ENCODE measurements at places on chromosomes 4 and X.

- no peak for DNase-seq
These were observed 2.5 kb downstream of the GABRQ start for GRCh38 chrX:152640034-152640818.

DNA sequence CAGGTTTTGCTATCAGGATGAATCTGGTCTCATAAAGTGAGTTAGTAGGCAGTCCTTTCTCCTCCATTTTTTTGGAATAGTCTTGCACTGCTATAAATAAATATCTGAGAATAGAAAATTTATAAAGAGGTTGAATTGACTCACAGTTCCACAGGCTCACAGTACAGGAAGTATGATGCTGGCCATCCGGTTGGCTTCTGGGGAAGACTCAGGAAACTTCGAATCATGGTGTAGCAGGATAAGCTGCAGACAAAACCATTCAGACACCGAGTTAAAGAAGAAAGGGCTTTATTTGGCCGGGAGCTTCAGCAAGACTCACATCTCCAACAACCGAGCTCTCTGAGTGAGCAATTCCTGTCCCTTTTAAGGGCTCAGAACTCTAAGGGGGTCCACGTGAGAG lies 348.2 kb downstream of the KCTD8 start:
- no peak for DNase-seq

GRCh38 chr4:71360844-71361243 lies 22.0 kb downstream of the SLC4A4 start:
- no peak for DNase-seq

DNA sequence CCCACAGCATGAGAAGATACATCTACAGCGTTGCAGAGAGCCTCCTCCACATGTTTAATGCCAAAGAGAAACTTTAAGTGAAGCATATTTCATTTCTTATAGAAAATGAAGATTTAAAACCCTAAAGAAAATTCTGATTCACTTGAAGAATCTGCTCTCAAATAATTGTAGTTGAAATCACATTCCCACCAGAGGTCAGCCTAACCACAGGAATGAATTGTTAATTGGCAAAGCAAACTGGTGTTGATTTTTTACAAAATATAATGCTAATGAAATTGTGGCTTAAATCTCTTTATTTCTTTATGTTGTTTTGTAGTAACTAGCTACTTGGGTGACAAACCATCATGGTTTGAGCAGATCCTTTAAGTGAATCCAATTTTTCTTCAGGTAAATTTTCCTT lies 31.1 kb upstream of the WDR17 start:
- no peak for DNase-seq

- no peak for DNase-seq
These were observed 4.6 kb downstream of the PALLD start for GRCh38 chr4:168501407-168501806.

DNA sequence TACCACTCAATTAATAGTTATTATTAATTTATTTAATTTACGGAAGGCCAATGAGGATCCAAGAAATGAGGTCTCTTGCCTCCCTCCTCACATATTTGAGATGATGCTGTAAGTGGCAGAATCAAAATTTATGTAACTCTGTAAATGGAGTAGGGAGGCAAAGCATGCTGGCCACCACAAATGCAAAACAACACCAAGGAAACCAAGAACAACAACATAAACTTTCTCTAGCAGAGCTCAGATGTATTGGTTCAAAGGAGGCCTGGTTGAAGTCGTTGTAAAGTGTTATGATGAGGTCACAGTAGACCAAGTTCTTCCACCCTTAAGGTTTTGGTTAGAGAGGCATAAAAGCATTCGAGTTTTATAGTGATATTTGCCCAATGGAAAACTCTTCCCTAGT lies 194.8 kb upstream of the FAT1 start:
- DNase-seq: no peak

- no peak for DNase-seq
These were observed 98.8 kb upstream of the SPRY1 start for GRCh38 chr4:123297836-123298235.

DNA sequence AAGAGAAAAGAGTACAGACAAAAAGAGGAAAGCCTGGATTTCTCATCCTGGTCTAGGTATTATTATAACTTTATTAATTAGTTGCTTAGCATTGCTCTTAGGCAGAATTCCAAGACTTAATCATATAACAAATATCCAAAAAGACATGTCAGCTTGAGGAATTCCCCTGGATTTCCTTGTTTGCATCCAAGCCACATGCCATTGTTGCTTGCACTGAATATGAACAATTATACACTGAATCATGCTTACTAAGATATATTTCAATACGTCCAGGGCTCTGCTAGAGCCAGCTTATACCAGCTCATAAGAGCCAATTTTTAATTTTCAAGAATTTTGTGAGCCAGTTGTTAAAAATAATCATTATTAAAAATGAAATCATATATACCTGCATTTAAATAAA lies 5.5 kb upstream of the TLR10 start:
- no peak for DNase-seq

GRCh38 chrX:44088510-44089144 lies 115.4 kb upstream of the NDP start:
- DNase-seq: no peak

GRCh38 chr4:78520808-78521226 lies 30.8 kb upstream of the ANXA3 start:
- no peak for DNase-seq

- no peak for DNase-seq
These were observed 96.7 kb upstream of the PABPC4L start for GRCh38 chr4:134298313-134298712.

DNA sequence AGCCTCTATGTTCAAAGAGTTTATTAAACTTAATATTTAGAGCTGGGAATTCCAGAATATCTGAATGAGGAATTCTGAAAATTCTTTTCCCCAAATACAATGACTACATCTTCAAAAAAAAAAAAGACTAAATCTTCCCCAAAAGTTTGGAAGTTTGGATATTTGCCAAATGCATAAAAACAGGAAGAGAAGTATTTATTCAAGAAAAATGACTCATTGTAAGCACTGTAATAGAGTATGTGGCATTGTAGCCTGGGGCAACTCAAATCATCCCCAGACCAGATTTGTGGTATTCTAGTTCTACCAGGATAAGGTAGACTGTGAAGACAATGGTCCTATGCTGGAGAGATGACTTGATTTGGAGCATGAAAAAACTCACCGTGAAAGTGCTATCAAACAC lies 78.5 kb upstream of the PDHA2 start:
- DNase-seq: no peak

DNA sequence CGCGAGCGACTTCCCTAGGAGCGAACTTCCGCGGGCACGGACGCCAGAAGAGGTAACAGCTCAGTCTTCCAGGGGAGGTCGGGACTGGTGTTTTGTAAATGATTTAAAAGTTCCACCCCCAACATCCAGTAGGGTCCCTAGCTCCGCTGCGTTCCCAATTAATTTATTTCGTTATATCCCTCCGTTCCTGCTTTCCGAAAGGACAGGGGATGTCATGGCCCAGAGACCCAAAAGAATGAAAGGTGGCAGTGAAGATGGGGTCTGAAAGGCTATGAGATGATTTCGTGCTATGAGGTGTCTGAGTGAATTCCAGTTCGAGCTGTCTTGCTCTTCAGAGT lies 373 bp upstream of the SMIM43 start:
- no peak for DNase-seq

GRCh38 chr4:40331961-40332360 lies 3.2 kb upstream of the CHRNA9 start:
- no peak for DNase-seq

- DNase-seq: no peak
These were observed 192.0 kb downstream of the PPP3CA start for GRCh38 chr4:101155368-101155767.

- DNase-seq: no peak
These were observed 31.7 kb downstream of the USP9X start for GRCh38 chrX:41116948-41117347.

All from bone marrow (tissue), 2 donors.